SJSA1 (cell line): ENCODE measurements at places on chromosomes 2 and 18. TPM values are rescaled to one million over a fixed set of nuclear protein-coding genes. Genes with fewer than 3 reads are reported as not detected.

GRCh38 chr18:68569936-68570335 is 145.0 kb downstream of the TMX3 start:
- H3K4me1 ChIP-seq: no peaks in the 10 kb centered on the region
- H3K27ac ChIP-seq: no peak overlapping the region
- H3K27me3 ChIP-seq: no peaks in the 10 kb centered on the region
- DNase-seq: no peak

DNA sequence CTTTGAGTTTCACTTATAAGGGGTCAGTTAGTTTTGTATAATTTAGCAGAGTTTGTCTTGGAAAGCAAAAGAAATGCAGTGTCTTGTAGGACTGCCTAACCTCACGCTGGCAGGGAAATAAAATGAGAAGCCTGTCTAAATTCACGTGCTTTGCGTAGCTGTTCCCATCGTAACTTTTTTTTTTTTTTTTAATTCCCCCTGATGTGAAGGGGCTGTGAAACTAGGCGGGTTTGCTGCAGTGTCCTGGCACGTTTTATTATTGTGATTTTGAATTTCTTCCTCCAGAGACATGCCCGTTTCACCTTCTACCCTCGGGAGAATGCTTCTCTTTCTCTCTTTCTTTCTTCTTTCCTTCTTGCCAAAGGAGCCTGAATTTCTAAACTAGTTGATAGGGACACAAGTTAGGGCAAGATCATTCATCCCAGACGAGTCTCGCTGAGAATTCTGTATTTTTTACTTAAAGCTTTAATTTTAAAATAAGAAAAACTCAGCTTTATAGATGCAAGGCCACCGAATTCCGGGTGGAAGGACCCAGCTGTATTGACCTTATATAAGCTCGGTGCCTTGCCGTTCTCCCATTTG is 2.3 kb downstream of the MEIS1 start:
- peaks cover 10% of the 10 kb centered on the region for H3K36me3 ChIP-seq
- no peaks in the 10 kb centered on the region for H3K27me3 ChIP-seq
- H3K4me3 ChIP-seq: peak overlapping the region; percentile 59
- no peak overlapping the region for H3K27ac ChIP-seq

- H3K4me3 ChIP-seq: no peak overlapping the region
- H3K27me3 ChIP-seq: no peaks in the 10 kb centered on the region
- H3K36me3 ChIP-seq: no peaks in the 10 kb centered on the region
- no peak overlapping the region for H3K27ac ChIP-seq
Measured at GRCh38 chr18:25454730-25455129, 102.8 kb upstream of the ZNF521 start.

DNA sequence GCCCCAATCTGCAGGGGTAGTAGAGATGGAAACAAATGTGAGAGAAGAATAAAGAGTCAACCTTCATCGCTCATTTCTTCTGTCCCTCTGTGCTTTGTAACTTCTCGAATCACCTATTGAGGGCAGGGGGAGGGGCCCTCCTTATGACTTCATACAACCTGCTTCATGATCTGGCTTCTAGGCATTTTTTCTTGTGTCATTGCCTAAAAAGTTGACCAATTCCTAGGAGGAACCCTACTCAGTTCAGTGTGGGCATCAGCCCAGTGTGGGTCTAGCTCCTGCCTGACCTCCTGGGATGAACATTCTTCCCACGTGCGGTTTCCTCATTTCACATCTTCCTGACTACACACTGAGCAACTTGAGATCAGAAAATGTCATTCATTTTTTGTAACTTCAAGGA is 46.3 kb upstream of the CREB1 start:
- no peaks in the 10 kb centered on the region for H3K36me3 ChIP-seq
- no peaks in the 10 kb centered on the region for H3K27me3 ChIP-seq
- no peak for DNase-seq
- H3K4me3 ChIP-seq: no peak overlapping the region
- H3K4me1 ChIP-seq: peaks cover 43% of the 10 kb centered on the region

DNA sequence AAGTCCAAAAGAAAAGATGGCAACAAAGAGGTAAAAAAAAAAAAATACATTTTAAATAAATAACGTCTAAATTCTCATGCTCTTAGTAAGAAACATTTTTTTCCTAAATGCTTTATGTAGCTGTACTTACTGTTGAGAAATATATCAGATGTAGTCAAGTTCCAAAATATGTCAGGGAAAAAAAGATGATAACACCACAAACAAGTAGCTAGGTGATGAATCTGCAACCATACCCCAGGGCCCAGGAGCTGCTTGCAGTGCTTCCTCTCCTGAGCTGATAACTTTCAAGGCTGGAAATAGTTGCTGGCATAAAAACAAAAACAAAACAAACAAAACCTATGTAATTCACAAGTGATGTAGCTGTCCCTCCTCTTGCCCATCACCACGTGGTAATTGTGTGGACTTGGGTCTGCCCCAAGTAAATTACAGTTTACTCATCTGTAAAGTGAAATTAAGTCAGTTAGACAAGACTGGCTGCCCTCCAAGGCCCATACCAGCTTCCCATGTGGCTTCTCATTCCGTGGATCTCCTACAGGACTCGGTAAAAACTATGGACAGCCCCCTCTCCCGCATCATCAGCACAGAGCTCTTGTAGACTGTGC is 82.6 kb downstream of the SP100 start:
- peaks cover 16% of the 10 kb centered on the region for H3K36me3 ChIP-seq
- no peak overlapping the region for H3K27ac ChIP-seq
- H3K27me3 ChIP-seq: no peaks in the 10 kb centered on the region
- no peaks in the 10 kb centered on the region for H3K4me1 ChIP-seq
- H3K4me3 ChIP-seq: no peak overlapping the region
- DNase-seq: no peak

- no peak overlapping the region for H3K4me3 ChIP-seq
- peaks cover 10% of the 10 kb centered on the region for H3K4me1 ChIP-seq
- no peak overlapping the region for H3K27ac ChIP-seq
- no peak for DNase-seq
- H3K27me3 ChIP-seq: no peaks in the 10 kb centered on the region
- no peaks in the 10 kb centered on the region for H3K36me3 ChIP-seq
Measured at GRCh38 chr2:172937884-172938712, 137.5 kb upstream of the MAP3K20 start.

DNA sequence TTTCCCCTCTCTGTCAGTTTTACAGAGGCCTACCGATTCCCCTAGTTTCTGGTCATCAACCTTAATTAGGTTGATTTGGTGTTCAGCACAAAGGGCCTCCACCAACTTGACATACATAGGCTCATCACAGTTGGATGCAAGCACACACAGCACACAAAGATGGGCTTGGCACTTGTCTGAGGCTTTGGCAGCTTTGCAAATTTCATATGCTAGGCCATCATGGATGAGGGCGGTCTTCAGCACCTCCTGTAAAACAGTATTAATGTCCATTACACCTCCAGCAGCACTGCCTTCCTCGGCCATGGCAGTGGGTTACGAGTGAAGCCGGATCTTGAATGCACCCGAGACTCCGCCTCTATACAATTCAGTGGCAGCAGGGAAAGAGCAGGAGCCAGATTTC is 56.9 kb downstream of the REL start:
- H3K36me3 ChIP-seq: no peaks in the 10 kb centered on the region
- DNase-seq: no peak
- H3K4me1 ChIP-seq: no peaks in the 10 kb centered on the region

DNA sequence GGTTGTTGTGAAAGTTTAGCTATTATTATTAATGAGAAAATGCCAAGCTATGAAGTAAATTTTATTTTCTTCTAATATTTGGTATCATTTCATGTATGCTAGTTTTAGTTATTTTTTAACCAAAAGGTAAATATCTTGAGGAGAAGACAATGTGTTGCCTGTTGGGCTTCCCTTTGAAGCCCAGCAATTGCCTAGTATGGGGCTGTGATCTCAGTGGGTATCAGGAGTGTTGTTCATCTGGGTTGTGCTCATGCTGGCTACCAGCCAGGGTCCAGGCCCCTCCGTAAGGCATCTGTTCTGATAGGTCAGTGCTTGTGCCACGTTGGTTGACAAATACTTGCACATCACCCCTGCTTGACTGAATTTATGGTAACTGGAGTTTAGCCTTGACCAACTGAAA is 38.0 kb upstream of the DARS1 start:
- no peak overlapping the region for H3K27ac ChIP-seq
- no peaks in the 10 kb centered on the region for H3K27me3 ChIP-seq
- DNase-seq: no peak
- peaks cover 46% of the 10 kb centered on the region for H3K4me1 ChIP-seq
- H3K4me3 ChIP-seq: no peak overlapping the region

DNA sequence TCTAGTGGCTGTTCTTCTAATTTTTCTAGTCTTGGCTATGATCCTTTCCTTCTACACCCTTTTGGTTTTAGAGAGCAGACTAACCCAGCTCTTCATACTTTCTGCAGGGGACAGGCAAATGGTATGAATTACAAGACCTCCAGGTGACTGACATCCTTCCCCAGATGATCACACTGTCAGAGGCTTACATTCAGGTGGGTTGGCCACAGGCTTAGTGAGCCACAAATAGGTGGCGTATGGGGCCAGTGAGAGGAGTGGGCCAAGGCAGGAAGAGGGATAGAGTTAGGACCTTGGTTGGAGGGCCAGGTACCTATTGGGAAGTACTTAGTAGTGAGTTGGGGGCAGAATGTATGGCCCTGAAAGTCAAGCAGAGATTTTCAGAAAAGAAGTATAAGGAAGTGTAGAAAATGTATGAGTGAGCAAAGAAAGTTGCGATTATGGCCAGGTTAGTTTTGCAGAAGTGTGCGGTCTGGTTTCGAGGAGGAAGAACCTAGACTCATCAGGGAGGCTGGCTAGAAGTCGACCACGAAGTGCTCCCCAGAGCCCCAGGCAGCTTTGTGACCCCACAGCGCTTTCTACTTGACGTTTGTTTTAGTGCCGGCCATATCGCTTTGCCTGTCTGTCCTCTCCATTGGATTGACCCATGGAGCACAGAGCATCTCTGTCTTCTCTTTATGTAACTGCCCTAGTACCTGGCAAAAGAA is 20.0 kb downstream of the SFTPB start:
- H3K4me3 ChIP-seq: no peak overlapping the region
- no peak for DNase-seq
- peaks cover 95% of the 10 kb centered on the region for H3K36me3 ChIP-seq
- peaks cover 21% of the 10 kb centered on the region for H3K4me1 ChIP-seq
- no peak overlapping the region for H3K27ac ChIP-seq
- no peaks in the 10 kb centered on the region for H3K27me3 ChIP-seq

- H3K27ac ChIP-seq: no peak overlapping the region
- H3K4me1 ChIP-seq: peaks cover 8% of the 10 kb centered on the region; the same call in 1 of the 2 replicates
- H3K4me3 ChIP-seq: no peak overlapping the region
- no peaks in the 10 kb centered on the region for H3K27me3 ChIP-seq
Measured at GRCh38 chr2:176479961-176480360, 210.7 kb downstream of the MTX2 start.

DNA sequence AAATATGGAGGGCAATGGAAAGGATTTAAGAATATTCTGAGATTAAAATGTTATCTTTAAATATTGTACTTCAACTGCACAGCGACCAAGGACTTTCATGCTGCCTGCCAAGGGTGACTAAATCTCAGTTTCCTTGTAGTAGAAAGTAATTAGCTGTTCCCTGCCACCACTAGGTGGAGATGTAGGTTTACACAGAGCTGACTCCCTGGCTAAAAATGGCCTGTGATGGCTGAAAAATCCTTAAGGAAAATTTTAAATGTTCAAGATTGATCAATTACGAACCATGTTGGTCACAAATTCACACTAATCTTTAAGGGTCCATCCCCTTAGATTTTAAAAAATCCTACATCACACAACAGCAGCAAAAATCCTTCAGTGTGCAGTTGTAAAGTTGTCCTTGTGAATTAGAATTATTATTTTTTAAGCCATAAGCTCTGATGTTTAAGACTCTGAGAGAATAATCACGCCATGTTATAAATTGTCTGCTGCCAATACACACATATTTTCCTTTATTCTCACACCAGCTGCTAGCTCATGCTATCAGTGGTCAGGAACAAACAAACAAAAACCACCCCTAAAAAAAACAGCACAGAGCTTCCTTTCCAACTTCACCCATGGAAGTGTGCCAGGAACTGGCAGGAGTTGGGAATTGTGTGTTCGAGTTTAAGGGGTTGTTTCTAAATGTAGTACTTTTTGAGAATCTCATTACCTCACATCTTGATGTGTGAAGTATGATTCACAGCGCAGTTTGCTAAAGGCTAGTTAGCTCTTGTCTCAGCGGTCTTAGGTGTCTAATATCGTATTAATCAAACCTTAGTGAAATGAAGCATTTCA is 399.8 kb downstream of the TMEM182 start:
- H3K36me3 ChIP-seq: no peaks in the 10 kb centered on the region
- peak; percentile 10 for DNase-seq
- H3K4me3 ChIP-seq: no peak overlapping the region
- H3K4me1 ChIP-seq: no peaks in the 10 kb centered on the region
- no peaks in the 10 kb centered on the region for H3K27me3 ChIP-seq
- H3K27ac ChIP-seq: no peak overlapping the region

DNA sequence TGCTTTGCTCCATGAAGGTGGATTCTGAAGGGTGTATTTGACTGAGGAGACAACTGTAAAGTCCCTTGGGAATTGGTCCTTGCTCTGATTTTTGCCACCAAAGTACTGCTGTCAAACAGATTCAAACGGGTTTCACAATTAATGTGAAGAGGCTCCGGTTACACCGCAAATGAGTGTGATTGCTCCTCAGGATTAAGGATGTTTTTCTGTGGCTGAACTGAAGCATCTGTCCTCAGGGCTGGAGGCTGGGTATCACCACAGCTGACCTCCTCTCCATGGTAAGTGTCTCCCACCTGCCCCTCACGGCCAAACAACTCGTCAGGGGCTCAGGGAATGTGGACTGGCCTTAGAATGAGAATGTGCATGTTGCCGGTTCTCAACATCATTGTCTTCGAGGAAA is 130.4 kb upstream of the NDUFV2 start:
- no peak overlapping the region for H3K4me3 ChIP-seq
- H3K27me3 ChIP-seq: no peaks in the 10 kb centered on the region
- no peak overlapping the region for H3K27ac ChIP-seq
- no peaks in the 10 kb centered on the region for H3K36me3 ChIP-seq
- H3K4me1 ChIP-seq: peaks cover 5% of the 10 kb centered on the region; the same call in 1 of the 2 replicates

- no peaks in the 10 kb centered on the region for H3K4me1 ChIP-seq
- H3K36me3 ChIP-seq: no peaks in the 10 kb centered on the region
Measured at GRCh38 chr2:8049851-8050571, 631.8 kb upstream of the ID2 start.

DNA sequence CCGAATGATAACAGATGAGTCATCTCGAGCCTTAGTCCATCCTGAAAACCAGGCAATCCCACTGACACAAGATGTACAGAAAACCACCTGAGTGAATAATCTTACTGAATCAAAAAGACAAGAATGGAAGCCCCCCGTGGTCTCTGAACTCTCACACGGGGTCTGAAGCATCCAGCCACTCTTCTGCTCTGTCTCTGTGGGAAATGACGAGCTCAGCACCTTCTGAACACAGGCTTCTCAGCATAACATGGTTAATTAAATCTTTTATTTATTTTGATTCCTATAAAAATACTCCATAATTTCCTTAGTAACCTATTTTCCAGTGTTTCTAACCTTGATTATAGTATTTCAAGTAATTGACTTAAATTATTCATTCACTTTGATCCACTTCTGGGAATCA is 203.7 kb downstream of the TMEM163 start:
- no peaks in the 10 kb centered on the region for H3K4me1 ChIP-seq
- DNase-seq: no peak
- H3K36me3 ChIP-seq: no peaks in the 10 kb centered on the region
- no peak overlapping the region for H3K4me3 ChIP-seq
- no peak overlapping the region for H3K27ac ChIP-seq

GRCh38 chr2:123518367-123518766 is 506.7 kb upstream of the CNTNAP5 start:
- H3K27me3 ChIP-seq: no peaks in the 10 kb centered on the region
- H3K4me3 ChIP-seq: no peak overlapping the region
- H3K36me3 ChIP-seq: no peaks in the 10 kb centered on the region
- H3K4me1 ChIP-seq: no peaks in the 10 kb centered on the region

Gene REG1A
- not detected in 2 replicates for total RNA-seq

Gene CENPO
- total RNA-seq: 37.4 and 44.3 TPM in 2 replicates

Gene FAM237A
- not detected in 2 replicates for total RNA-seq
